ENCODE measurements at places on chromosomes 7 and 10. TPM values are rescaled to one million over a fixed set of nuclear protein-coding genes. Genes with fewer than 3 reads are reported as not detected.

DNA sequence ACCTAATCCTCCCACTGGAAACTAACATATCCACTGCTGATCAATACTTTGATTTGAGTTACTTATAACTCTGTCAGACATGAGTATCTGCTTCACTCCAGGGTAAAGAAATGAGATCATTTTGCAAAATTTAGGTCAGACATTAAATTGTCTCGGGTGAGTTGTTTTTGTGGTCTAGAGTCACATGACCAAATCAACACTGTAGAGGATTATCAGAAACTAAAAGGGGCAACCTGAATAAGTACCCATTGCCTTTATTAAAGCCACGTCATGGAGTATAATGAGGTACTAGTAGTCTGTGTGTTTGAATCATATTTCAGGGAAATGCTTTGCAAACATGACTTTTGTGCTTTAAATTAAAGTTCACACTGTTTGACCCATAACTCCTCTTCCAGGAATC, 107.7 kb upstream of the ADO start:
- no peak for DNase-seq
- H3K4me1 ChIP-seq: no peaks in the 10 kb centered on the region
- H3K4me3 ChIP-seq: no peak overlapping the region
- H3K27me3 ChIP-seq: no peaks in the 10 kb centered on the region

GRCh38 chr10:11639849-11640764, 28.7 kb upstream of the USP6NL start:
- no peak overlapping the region for H3K4me3 ChIP-seq
- H3K4me1 ChIP-seq: no peaks in the 10 kb centered on the region
- H3K36me3 ChIP-seq: no peaks in the 10 kb centered on the region
- H3K27ac ChIP-seq: no peak overlapping the region

GRCh38 chr10:112756235-112756527, 193.9 kb upstream of the TCF7L2 start:
- no peaks in the 10 kb centered on the region for H3K4me1 ChIP-seq
- no peaks in the 10 kb centered on the region for H3K27me3 ChIP-seq
- no peak overlapping the region for H3K27ac ChIP-seq

DNA sequence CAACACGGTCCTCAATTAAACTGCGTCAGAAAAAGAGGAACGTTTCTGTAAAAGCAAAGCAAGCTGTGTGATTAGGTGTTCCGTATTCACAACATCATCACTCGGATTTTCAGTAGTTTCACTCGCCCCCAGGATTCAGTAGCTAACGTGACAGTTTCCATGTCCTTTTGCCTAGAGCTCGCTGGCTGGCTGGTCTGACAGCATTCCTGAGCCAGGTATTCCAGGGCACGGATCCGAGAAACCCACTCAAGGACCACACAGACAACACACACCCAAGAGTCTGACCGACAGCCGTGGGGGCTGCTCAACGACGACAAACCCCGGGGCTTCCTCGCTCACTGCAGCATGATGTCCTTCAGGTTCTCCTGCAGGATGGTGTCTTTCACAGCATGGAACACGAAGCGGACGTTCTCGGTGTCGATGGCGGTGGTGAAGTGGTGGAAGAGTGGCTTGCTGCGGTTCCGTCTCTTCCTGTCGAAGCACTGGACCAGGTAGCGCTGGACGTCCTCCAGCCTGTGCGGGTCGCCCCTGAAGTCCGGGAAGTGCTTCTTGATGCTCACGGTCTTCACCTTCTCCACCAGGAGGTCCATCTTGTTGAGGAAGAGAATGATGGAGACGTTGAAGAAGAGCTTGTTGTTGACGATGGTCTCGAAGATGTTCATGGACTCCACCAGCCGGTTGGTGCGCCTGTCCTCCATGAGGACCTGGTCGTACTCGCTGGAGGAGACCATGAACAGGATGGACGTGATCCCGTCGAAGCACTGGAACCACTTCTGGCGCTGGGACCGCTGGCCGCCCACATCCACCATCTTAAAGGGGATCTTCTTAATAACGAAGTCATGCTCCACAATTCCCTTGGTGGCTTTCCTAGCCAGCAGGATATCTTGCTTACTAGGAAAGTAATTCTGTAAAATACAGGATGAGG, 43.1 kb downstream of the AMZ1 start:
- H3K4me3 ChIP-seq: no peak overlapping the region
- peaks cover 25% of the 10 kb centered on the region for H3K36me3 ChIP-seq
- no peak overlapping the region for H3K27ac ChIP-seq
- H3K27me3 ChIP-seq: no peaks in the 10 kb centered on the region
- H3K4me1 ChIP-seq: peaks cover 53% of the 10 kb centered on the region

The RBP3 gene
- total RNA-seq: not detected

The C10orf62 gene
- not detected for total RNA-seq
